ENCODE measurements at places on chromosomes 1 and 21.

GRCh38 chr21:33047231-33047630, 21.5 kb downstream of the OLIG2 start:
- H3K27ac ChIP-seq = no peak overlapping the region
- H3K4me1 ChIP-seq = no peaks in the 10 kb centered on the region
- H3K27me3 ChIP-seq = no peaks in the 10 kb centered on the region
- no peak for DNase-seq
- H3K4me3 ChIP-seq = no peak overlapping the region
- no peaks in the 10 kb centered on the region for H3K36me3 ChIP-seq

GRCh38 chr1:10549904-10550664, 75.3 kb downstream of the PEX14 start:
- H3K36me3 ChIP-seq = no peaks in the 10 kb centered on the region
- no peaks in the 10 kb centered on the region for H3K4me1 ChIP-seq
- DNase-seq = no peak
- H3K4me3 ChIP-seq = no peak overlapping the region
- H3K27me3 ChIP-seq = no peaks in the 10 kb centered on the region

DNA sequence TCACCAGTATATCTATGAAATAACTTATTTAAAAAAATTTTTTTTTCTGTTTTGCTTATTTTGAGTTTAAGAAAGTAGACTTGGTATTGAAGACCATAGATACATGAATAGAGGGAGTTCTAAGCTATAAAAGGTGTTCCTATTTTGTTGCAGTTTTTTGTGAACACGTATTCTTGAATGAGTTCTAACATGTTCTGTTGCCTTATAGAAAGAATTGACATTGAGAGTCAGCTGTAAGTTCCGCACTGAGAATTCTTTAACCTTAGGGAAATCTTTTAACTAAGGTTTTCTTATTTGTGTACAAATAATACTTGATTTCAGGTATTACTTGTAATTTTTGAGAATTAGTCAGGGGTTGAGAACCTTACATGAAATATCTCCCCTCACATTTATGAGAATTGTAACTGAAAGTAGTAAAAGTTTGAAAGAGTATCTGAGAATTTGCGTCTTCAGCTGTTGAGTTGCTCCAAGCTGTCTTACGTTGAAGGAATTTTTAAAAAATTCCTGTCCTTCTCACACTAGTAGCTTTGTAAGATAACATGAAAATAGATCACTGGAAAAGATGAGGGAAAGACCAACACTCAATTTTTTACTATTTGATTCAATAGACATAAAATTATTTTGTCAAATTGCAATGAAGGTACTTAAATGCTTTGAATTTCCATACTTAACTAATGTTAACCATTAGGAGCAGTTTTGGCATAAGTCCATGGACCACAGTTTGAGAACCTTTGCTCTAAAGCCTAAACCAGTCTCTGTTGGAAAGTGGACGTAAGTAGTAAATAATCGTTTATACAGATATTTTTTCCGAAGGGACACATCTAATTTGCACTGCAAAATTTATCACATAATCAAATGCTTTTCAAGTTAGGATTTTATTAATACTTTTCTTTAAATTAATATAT, 3.8 kb downstream of the DR1 start:
- H3K4me3 ChIP-seq = peak overlapping the region; percentile 96
- H3K36me3 ChIP-seq = peaks cover 12% of the 10 kb centered on the region
- no peaks in the 10 kb centered on the region for H3K27me3 ChIP-seq

- H3K36me3 ChIP-seq = no peaks in the 10 kb centered on the region
- no peaks in the 10 kb centered on the region for H3K27me3 ChIP-seq
- no peak overlapping the region for H3K27ac ChIP-seq
- no peak overlapping the region for H3K4me3 ChIP-seq
These were observed 104.0 kb upstream of the PPM1J start for GRCh38 chr1:112818990-112819689.

DNA sequence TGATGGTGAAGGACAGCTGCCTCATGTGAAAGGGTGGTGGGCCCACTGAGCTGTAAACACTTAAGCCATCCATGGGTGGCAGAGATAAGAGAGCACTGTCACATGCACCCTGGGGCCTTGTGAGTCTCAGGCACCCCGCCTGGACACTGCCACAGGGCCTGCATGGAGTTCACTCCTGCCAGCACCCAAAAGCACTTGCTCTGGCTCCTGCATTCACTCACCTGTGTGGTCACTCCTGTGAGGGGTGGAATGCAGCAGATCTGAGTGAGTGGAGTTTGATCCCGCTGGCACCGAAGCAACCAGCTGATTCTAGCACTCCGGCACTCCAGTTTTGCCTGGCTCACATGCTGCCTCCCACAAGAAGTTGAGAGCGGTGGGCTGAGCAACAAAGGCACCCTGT, 1142.1 kb upstream of the PRMT6 start:
- H3K4me1 ChIP-seq = no peaks in the 10 kb centered on the region
- no peak for DNase-seq
- H3K4me3 ChIP-seq = no peak overlapping the region
- no peaks in the 10 kb centered on the region for H3K27me3 ChIP-seq
- H3K36me3 ChIP-seq = no peaks in the 10 kb centered on the region

DNA sequence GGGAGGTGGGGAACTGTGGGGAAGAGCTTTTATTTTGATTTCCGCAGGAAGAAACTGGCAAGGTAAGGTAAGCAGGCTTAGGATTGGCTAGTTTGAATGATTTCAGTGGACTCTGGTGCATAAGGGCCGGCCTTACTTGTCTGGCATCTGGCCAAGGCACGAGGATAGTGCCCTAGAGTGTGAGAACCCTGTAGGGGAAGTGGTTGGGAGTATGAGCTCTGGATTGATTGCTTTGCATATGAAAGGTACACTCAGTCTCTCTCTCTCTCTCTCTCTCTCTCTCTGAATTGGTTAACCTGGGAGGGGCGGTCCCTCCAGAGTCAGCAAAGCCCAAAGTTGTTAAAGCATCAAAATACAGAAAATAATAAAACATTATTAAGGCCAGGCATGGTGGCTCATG, 463.0 kb downstream of the SIPA1L2 start:
- H3K4me1 ChIP-seq = no peaks in the 10 kb centered on the region
- H3K27ac ChIP-seq = no peak overlapping the region
- H3K36me3 ChIP-seq = no peaks in the 10 kb centered on the region
- no peak for DNase-seq

GRCh38 chr1:63635681-63636080, 42.5 kb downstream of the PGM1 start:
- H3K27me3 ChIP-seq = no peaks in the 10 kb centered on the region
- H3K36me3 ChIP-seq = peaks cover 40% of the 10 kb centered on the region
- H3K27ac ChIP-seq = no peak overlapping the region
- no peak overlapping the region for H3K4me3 ChIP-seq

GRCh38 chr1:201774224-201774982, 54.6 kb upstream of the IPO9 start:
- H3K27ac ChIP-seq = no peak overlapping the region
- H3K27me3 ChIP-seq = no peaks in the 10 kb centered on the region
- no peak for DNase-seq
- no peak overlapping the region for H3K4me3 ChIP-seq
- H3K36me3 ChIP-seq = no peaks in the 10 kb centered on the region
- no peaks in the 10 kb centered on the region for H3K4me1 ChIP-seq

DNA sequence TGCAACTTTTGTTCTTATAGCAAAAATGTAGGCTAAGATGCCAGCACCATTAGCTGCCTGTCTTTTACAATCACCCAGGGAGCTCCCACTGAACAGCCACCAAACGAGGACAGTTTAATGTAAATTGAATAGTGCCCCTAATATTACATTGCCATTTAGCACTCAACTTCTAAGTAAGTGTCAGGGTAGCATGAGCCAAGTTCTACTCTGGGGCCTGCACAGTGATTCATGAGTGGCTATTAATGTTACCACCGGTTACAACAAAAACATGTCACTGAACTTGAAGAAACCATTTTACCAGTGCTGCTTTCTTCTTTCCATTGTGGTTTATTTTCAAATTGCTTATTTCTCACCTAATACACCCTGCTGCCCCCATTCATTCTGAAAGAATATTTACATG, 295.6 kb upstream of the RRP15 start:
- no peaks in the 10 kb centered on the region for H3K4me1 ChIP-seq
- H3K27me3 ChIP-seq = no peaks in the 10 kb centered on the region
- no peak overlapping the region for H3K4me3 ChIP-seq
- H3K36me3 ChIP-seq = no peaks in the 10 kb centered on the region

DNA sequence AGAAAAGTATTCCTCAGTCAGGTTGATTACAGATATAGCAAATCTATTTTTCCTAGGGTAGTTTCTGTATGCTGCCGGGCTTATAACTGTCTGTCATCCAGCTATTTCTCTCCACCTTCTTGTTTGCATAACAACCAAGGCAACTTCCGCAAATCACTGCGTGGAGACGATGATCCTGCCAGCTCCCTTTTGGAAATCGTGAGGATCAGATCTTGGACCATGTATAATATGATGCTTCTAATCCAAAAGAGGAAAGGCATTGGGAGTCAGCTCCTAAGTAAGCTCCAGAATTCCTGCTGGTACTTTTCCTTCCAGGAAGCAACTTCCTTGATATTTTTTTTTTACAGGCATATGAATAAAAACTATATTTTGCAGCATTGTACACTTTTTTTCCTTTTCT, 445 bp upstream of the RGS4 start:
- H3K4me3 ChIP-seq = no peak overlapping the region
- no peak overlapping the region for H3K27ac ChIP-seq
- no peaks in the 10 kb centered on the region for H3K27me3 ChIP-seq
- no peak for DNase-seq
- H3K36me3 ChIP-seq = no peaks in the 10 kb centered on the region
- H3K4me1 ChIP-seq = no peaks in the 10 kb centered on the region

GRCh38 chr21:38806153-38806941, 618 bp downstream of the ETS2 start:
- H3K27me3 ChIP-seq = no peaks in the 10 kb centered on the region
- peaks cover 19% of the 10 kb centered on the region for H3K4me1 ChIP-seq
- peak overlapping the region; percentile 66 for H3K27ac ChIP-seq
- H3K4me3 ChIP-seq = peak overlapping the region; percentile 91

GRCh38 chr1:11918799-11919519, 7.3 kb downstream of the KIAA2013 start:
- no peak overlapping the region for H3K4me3 ChIP-seq
- DNase-seq = no peak
- H3K4me1 ChIP-seq = no peaks in the 10 kb centered on the region
- H3K36me3 ChIP-seq = peaks cover 45% of the 10 kb centered on the region
- H3K27ac ChIP-seq = no peak overlapping the region
- no peaks in the 10 kb centered on the region for H3K27me3 ChIP-seq

DNA sequence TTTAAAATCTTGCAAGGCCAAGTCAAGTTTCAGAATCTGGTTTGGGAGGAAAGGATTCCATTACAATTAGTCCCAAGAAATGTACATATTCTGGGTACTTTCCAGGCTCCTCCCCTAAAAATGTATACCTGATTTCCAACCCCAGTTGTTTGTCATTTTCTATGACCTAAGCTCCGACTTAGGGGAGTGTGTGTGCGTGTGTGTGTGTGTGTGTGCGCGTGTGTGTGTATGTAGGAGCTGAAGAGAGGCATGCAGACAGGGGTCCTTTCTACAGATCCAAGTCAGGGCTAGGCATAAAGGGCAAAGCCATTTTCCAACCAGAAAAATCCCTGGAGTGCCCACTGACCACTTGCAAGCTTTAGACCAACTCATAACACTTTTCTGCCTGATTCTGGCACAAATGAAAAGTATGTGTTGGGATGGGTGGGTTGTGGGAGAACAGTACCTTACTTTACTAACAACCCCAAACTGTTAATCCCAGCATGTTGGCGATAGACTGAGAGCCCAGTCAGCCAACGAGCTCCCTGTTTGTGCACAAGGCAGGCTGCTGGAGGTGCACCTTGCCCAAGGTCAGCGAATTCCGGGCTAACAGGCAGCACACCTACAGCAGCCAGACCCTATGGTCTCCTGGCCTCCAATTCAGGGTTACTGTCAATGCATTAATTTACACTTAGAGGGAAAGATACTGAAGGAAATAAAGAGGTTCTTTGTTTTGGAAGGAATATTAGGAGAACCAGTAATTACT, 1.7 kb downstream of the TRABD2B start:
- peaks cover 4% of the 10 kb centered on the region for H3K4me1 ChIP-seq
- H3K36me3 ChIP-seq = no peaks in the 10 kb centered on the region
- H3K4me3 ChIP-seq = no peak overlapping the region
- no peak overlapping the region for H3K27ac ChIP-seq
- no peaks in the 10 kb centered on the region for H3K27me3 ChIP-seq

GRCh38 chr1:27357281-27358037, 9.3 kb downstream of the MAP3K6 start:
- H3K27ac ChIP-seq = peak overlapping the region; percentile 59
- peak; percentile 71 for DNase-seq
- peaks cover 11% of the 10 kb centered on the region for H3K36me3 ChIP-seq
- H3K4me1 ChIP-seq = peaks cover 35% of the 10 kb centered on the region
- peak overlapping the region; percentile 54 for H3K4me3 ChIP-seq

GRCh38 chr1:8873506-8874229, 4.8 kb downstream of the ENO1 start:
- peak; percentile 45 for DNase-seq
- H3K4me1 ChIP-seq = peaks cover 34% of the 10 kb centered on the region
- no peaks in the 10 kb centered on the region for H3K27me3 ChIP-seq

All from effector memory CD4-positive, alpha-beta T cell (primary cell).